Activated CD4-positive, alpha-beta T cell treated with anti-CD3 and anti-CD28 coated beads for 24 hours (primary cell): ENCODE measurements at places on chromosomes 13 and 19.

DNA sequence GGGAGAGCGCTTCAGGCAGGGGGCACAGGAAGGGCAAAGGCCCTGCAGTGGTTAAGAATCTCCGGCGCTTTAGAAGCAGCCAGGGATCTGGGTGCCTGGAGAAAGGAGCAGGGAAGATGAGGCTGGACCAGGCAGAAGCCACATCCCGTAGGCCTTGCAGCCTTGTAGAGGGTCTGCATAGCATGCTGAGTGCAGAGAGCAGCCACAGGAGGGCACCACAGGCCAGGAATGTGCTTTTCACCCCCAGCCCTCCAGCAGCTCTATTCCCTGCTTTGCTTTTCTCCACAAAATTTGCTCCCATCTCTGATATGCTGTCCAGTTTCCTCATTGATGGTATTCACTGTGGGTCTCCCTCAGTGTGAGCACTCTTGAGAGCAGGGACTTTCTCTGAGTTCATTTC lies 5.7 kb downstream of the WDR62 start:
- no peak for DNase-seq

DNA sequence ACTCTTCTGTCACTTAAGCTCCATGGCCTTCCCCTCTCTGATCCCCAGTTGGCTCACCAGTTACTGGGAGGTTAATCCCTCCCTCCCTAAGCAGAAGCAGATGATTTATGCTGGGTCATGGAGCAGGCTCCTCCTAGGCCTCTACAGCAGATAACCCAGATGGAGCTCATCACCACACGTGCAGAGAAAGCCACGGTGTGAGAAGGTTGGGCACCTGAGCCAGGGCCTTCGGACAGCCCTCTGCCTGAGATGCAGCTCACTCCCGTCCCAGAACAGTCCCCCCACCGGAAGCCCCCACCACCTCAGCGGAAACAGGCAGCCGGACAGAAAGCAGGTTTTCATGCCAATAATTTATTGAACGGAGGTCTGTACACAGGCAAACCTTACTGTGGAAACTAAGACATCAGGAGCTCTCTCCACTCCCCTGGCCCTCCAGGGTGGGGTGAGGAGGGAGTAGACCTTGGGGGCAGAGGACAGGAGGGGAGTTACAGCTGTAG lies 9.8 kb downstream of the ZNF526 start:
- no peak for DNase-seq

DNA sequence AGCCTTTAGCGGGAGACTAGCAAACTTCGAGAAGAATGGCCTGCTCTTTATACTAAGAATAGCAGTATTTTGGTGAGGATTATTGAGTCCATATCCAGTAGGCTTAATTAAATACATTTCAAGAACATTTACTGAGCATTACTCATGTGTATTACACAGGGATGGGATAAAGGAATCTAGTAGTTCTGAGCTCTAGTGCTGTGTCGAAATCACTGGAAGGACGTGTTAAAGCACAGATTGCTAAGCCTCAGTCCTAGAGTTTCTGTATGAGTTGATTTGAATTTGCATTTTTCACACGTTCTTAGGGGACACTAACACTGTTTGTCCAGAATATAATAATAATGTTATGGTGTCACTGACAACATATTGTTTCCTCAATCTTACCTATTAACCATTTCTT lies 9.0 kb downstream of the ZNF302 start:
- DNase-seq, result no peak

DNA sequence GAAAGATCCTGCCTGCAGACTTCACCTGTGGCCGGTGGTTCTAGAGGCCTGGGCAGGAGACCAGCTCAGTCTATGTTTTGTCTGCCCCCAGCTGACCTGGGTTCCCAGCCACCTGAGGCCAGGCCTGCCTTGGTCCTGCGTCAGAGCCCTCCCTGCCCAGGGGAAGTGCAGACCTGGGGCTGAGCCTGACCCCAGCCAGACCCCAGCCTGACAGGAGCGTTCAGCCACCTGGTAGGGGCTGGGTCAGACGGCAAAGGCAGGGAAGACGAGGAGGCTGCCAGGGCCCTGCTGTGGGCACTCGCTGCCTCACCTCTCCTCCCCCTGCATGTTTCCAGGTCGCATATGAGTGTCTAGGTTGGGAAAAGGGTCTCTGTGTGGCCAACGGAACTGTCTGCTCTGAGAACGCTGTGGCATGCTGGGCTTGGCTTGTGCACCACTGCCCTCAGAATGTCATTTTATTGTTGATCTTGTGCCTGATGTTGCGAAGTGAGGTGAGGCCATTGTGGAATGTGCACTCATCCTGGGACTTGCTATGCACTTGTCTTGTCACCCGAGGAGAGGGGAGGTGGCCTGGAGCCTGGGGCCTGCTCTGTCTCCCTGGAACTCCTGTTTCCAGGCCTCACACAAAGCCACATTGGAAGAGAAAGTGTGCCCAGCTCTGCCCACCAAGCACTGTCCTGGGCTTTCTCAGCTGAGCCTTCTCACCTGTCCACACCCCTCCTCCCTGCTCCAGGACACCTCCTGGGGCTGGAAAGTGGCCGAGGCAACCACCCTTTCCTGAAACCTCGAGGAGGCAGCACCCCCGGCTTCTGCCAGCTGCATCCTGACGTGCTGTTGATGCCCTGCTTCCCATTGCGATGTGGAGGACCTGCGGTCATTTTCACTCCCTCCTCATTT lies 15.2 kb upstream of the MCF2L start:
- DNase-seq, result no peak

- no peak for DNase-seq
These were observed 18.1 kb upstream of the NDFIP2 start for GRCh38 chr13:79462895-79463294.
